DND-41 (cell line): ENCODE measurements at places on chromosomes 5 and 9.
A peak's percentile ranks its signal among the peaks of the same experiment; 100 is the strongest.

DNA sequence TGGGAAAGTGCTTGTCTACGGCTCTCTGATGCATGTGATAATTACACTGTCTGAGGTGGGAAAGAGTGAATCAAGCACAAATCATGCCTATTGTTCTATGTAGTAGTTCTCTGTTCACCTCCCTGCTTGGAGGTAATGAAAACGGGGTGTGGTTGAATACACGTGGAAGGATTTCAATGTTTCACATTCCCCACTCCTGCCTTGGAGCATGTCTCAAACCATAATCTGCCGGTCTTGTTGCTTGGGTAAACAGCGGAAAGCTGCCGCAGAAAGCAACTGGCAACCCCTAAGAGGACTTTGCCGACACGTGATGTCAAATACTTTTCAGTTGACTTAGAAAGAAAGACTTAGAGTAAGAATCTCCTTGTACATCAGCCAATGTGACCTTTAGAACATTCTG is 63.5 kb upstream of the MOCS2 start:
- no peak for DNase-seq

GRCh38 chr5:85049020-85049419 is 664.3 kb upstream of the EDIL3 start:
- DNase-seq: no peak

GRCh38 chr9:70829591-70830265 is 291.7 kb downstream of the TRPM3 start:
- DNase-seq: no peak

- DNase-seq: no peak
These were observed 102.2 kb downstream of the FGF18 start for GRCh38 chr5:171521679-171522078.

DNA sequence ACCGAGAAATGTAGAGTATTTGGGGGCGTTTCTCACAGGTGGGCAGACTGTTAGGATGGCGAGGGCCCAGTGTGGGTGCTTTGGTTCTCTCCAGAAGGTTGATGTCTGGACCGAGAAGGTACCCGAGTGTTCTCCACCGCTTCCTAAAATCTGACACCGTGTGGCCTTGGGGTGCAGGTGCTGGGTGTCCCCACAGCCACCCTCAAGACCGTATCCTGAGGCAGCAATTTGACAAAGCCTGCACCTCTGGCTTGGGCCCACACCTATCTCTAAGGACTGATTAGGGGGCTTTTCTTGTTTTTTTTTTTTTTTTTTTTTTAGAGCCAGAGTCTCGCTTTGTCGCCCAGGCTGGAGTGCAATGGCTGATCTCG is 1.3 kb downstream of the PPP1R26 start:
- DNase-seq: no peak

- no peak for DNase-seq
These were observed 51.9 kb downstream of the NIPAL4 start for GRCh38 chr5:157511651-157512644.

DNA sequence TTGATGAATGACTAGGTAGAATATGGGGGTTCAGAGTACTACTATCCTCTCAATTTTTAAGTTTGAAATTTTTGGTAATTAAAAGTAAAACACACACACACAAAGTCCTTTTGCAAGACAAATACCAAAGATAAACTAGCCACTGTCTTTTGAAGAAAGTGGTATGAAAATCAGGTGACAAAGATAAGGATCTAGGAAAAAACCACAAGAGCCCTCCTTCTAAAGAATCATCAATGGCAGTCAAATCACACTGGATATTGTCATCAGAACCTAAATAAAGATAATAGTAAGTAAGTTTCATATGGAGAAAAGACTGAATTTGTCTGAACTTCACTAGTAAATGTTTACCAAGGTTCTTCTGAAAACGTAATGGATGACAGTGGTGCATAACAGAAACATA is 30.5 kb upstream of the HK3 start:
- DNase-seq: no peak

DNA sequence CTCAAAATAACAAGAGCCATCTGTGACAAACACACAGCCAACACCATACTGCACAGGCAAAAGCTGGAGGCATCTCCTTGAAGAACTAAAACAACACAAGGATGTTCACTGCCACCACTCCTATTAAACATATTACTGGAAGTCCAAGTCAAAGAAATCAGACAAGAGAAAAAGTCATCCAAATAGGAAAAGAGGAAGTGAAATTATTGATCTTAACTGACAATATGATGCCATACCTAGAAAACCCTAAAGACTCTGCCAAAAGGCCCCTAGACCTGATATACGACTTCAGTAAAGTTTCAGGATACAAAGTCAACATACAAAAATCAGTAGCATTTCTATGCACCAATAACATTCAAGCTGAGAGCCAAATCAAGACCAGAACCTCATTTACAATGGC is 30.0 kb upstream of the MACIR start:
- DNase-seq: no peak

GRCh38 chr5:109769597-109770291 is 80.0 kb downstream of the MAN2A1 start:
- no peak for DNase-seq

GRCh38 chr5:127517110-127517479 is 345 bp upstream of the PRRC1 start:
- no peak for DNase-seq

GRCh38 chr9:77901771-77902170 is 129.8 kb downstream of the GNAQ start:
- no peak for DNase-seq

- no peak for DNase-seq
These were observed 36.1 kb downstream of the TMC1 start for GRCh38 chr9:72557549-72557948.

- no peak for DNase-seq
These were observed 378.8 kb upstream of the TLE4 start for GRCh38 chr9:79193001-79193400.

DNA sequence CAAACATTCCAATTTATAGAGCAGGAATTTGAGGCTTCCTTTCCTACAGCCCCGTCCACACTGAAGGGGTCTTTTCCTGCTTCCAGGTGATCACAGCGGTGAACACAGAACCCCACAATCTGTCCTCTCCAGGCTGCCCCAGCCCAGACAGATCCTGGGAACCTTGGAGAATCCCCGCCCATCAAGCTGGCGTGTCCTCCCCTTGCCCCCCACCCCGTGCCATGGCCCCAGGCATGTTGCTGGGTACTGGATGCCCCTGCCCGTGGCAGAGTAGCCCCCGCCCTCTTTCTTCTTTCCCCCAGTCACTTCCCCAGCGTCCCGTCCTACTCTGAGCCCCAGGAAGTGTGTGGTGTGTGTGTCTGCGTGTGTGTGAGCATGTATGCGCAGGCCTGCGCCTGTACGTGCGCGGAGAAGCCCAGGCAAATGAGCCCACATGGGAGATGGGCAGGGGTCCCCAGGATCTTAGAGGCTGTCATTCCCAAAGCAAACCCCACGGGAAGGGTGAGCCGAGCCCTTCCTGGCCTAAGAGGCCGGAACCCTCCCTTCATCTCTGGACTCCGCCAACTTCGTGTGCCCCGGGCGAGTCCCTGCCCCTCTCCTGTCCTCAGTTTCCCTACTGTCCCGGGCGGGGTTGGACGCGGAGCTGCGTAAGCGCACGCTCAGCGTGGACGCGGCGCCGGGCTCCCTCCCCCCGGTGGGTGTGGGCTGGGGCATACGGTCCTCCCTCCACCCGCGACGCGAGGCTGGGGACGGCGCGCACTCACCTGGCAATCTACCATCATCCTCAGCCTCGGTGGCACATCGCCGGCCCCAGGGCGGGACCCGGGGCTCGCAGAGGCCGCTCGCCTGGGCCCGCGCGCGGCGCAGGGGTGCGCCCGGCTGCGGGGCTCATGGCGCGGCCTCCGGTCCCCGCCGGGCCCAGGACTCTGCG is 15.2 kb downstream of the GBGT1 start:
- peak; percentile 65 for DNase-seq

DNA sequence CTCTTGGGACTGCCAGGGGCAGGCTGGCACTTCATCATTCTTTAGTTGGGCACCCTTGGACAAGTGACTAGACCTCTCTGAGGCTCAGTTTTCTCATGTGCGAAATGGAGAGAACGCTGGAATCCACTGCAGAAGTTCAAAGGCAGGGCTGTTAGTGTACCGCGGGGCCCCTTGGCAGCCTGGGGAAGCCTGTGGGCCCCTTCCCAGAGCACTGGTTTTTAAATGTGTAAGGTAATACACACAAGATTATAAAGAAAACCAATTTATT is 209.5 kb upstream of the MVB12B start:
- no peak for DNase-seq

- peak; percentile 39 for DNase-seq
These were observed 97.5 kb downstream of the COL5A1 start for GRCh38 chr9:134738869-134739659.

DNA sequence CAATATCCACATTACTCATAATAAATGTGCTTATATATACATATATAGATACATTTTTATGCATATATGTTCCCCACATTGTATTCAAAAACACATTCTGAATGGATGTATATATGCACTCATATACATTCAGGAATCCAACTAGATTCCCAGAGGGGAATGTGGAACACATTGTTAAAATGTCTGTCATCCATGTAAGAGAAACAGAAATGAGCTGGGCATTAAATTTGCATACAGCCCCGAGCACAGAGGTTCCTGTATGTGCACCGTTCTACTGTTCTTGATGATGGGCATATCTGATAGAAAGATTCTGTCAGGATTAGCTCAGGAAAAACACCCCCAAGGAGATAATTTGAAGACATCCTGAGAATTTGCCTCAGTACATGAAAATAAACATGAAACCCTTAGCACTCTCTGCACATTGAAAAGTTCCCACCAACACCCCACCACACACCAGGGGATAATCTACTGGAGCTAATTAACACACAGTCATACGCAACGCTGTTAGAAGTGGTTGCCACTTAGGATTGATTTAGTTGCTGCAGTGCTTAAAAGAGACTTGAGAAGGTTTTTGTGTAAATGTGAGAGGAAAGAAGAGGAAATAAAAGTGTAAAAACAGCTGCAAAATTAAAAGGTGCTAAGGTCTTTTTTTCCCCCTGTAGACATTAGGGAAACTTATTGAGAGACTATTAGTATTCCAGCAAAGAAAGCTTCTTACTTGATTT is 223.3 kb downstream of the SLF1 start:
- DNase-seq: no peak

- DNase-seq: no peak
These were observed 11.4 kb upstream of the ASS1 start for GRCh38 chr9:130433168-130433946.

GRCh38 chr5:50653946-50654345 is 12.5 kb upstream of the PARP8 start:
- DNase-seq: no peak

- DNase-seq: peak; percentile 86
These were observed 20.3 kb downstream of the ANXA2R start for GRCh38 chr5:43019614-43020398.

DNA sequence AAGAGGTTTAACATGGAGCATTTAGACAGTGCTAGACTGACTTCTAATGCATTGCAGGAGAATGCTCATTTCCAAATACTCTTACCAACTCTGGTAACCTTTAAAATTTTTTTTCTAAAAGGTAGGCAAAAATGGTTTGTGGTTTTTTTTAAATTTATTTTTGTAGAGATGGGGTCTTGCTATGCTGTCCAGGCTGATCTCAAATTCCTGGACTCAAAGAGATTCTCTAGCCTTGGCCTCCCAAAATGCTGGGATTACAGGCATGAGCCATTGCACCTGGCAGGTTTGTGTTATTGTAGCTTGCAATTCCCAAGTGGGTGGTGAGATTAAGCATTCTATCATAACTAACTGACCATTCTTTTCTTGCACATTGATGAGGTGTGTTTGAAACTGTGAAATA is 43.0 kb upstream of the TBC1D2 start:
- DNase-seq: no peak

- DNase-seq: no peak
These were observed at the start of gene LPAR1 for GRCh38 chr9:111038331-111039230. Gene LPAR1 (minus strand): TSS chr9:111038470. CDS start chr9:110972117, 66,353 bp downstream.

DNA sequence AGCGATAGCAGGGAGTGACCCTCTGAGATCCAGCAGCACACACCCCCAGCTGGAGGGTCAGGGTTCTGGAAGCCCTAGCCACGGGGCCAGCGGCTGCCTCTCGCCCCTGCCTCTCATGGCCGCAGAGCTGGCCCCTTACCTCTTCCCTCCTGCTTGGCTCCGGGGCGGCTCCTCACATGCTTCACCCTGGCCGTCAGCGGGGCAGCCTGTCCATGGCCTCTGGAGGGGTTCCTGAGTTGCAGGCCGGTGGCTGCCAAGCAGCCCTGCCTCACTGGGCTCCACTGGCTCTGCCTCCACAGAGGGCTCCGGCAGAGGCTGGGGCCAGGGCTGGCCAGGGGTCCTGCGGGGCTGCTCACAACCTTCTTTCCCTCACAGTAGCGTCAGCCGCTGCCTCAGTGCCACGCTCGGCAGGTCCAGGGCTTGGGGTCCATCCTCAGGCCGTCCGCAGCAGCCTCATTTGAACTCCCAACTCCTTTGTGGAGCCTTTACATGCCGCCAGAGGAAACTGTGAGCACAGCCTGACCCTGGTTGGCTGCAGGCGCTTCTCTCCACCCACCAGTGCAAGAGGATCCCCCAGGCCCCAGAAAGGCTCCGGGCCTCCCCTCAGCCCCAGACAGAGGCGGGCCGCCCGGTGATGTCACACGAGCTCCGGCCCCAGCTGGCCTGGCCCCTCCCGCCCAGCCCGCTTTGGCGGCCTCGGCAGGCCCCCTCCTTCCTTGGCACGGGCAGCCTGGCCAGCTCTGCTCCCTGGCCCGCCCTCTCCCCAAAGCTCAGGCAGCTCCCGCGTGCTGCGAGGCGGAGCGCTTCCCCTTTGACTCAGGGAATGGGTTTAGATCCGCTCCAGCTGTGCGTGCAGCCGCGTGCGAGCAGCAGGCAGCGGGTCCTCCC is at the start of gene ANGPTL2:
Gene ANGPTL2, minus strand, starts transcription at position 460 of the 888 bp plus-strand sequence. CDS start 13,904 bp downstream, outside the sequence.
- DNase-seq: no peak

DNA sequence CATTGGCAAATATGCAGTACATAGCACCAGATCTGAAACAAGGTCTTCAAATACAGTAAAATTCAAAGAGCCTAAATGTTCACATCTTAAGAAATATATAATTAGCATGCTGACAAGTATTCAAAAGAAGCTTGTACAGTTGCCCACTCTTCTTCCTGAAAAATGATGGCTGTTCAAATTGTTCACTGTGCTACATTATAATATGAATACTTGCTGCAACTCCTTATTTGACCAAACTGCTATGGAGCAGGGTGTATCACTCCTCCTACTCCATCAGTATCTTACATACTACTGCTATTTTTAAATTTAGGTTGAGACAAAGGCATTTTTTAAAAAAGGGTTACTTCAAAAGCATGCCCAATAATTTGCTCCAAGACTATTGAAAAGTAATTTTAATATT is 39.3 kb downstream of the RNF145 start:
- DNase-seq: no peak

DNA sequence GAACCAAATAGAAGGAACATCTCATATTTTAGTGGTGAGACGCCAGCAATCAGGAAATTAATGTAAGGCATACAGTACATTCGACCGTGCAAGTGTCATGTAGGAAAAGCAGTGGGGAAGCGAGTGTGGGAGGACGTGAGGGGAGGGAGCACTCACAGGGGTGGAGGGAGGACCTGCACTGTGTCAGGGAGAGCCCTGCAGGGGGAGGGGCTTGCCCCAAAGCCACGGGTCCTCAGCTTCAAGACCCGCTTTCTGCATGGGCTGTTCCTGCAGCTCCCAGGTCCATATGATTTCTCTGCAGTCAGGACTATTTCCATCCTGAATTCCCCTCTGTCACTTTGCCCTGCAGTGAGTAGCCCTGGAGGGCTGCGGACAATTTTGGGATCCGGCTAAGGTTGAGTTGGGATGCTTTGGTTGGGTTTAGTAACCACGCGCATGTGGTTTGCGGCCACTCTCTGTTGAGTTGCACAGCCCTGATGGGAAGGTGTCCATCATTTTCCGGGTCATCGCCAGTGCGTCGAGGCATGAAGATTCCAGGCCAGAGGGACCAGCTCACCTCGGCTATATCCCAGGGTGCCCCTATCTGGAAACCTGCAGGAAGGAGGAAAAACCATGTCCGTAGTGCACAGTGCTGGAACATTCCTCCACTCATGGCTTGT is 61.9 kb downstream of the IRX1 start:
- no peak for DNase-seq
